ENCODE measurements at places on chromosomes 1 and 21.

DNA sequence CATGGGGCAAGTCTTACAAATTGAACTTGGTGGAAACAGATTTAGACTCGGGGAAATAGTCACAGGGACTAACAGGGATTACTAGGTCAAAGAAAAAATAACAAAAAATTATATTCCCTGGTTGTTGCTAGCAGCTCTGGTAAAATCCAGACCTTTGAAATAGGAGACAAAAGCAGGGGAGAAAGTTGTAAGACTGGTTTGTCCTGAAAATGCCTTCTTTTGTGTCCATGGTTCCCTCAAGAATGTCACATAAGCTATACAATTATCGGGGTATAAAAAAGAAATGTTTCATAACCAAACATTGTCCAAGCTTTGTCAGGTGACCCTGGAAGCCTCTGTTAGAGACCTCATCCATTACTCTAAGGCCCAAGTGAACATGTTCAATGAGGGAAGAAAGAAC lies 33.1 kb downstream of the KIAA0319L start:
- no peak for DNase-seq

- DNase-seq: peak; percentile 36
Observed at GRCh38 chr1:25954282-25954938, 43.5 kb downstream of the PAFAH2 start.

DNA sequence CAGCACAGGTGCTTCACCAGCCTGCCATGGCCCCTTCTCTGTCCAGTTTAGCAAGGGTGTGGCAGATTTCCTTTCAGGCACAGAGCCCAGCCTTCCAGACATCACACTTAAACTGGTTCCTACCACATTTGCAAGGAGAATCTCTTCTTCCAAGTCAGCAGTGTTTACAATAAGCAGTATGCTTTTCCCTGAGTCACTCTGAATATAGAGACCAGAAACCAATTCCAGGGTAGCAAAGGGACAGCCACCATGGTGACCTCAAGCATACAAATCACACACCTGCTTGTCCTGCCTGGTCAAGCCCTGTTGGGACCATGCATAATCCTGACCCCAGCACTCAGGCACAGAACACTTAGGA lies 8.7 kb upstream of the CBR3 start:
- DNase-seq: no peak

- DNase-seq: no peak
Observed at GRCh38 chr21:45894906-45895777, 86.4 kb upstream of the COL6A1 start.

- DNase-seq: peak; percentile 69
Observed at GRCh38 chr1:147641695-147642592, 28.4 kb downstream of the ACP6 start.

All from fibroblast of mammary gland (primary cell).